ENCODE measurements at places on chromosomes 1 and 21.

GRCh38 chr1:203049576-203050180 is 23.4 kb downstream of the PPFIA4 start:
- DNase-seq: no peak

GRCh38 chr1:96987186-96987703 is 265.7 kb downstream of the PTBP2 start:
- no peak for DNase-seq

DNA sequence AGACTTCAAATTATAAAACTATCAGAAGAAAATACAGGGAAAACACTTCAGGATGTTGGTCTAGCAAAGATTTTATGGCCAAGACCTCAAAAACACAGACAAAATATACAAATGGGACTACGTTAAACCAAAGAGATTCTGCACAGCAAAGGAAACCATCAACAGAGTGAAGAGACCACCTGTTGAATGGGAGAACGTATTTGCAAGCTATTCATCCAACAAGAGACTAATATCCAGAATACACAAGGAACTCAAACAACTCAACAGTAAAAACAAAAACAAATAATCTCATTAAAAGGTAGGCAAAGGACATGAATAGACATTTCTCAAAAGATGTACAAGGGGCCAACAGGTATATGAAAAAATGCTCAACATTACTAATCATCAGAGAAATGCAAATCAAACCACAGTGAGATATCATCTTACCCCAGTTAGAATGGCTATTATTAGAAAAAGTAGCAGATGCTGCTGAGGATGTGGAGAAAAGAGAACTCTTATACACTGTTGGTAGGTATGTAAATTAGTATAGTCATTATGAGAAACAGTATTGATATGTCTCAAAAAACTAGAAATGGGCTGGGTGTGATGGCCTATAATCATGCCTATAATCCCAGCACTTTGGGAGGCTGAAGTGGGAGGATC is 112.6 kb downstream of the LRIG2 start:
- no peak for DNase-seq

- DNase-seq: no peak
Observed at GRCh38 chr1:101141376-101141775, 95.4 kb upstream of the S1PR1 start.

DNA sequence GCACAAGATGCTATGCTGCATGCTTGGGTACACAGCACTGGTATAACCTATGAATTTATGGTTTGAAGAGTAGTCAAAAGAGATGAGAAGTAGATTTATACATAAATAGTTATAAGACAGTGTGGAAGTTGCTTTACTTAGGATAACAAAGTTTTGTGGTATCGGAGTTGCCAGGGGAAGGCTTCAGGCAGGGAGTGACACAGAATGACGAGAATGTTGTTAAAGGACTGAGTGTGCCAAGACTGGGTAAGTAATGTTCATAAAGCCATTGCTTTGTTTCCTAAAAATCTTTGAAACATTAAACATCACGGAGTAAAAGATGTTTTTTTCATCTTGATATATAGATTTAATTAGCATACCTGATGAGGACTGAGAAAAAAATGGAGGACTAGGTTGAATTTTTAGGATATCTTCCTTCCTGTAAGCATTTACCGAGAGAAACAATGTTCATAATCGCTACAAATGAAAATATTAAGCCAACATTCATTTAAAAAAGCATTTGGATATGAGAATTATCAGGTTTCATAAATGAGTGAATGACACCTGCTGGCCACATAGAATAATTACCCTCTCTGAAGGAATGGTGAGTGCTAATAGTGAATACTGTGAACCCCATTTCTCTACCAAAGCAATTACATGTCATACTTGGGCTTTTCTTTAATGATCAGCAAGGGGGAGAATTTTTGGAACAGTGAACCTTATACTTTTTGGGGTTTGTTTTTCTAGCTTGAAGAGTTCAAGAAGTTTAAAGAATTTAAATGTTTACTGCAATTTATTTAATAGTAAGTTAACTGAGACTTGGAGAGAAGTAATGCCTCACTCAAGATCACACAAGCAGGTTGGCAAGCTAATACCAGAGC is 28.4 kb downstream of the EXTL2 start:
- no peak for DNase-seq

- DNase-seq: no peak
Observed at GRCh38 chr1:65279070-65279779, 30.1 kb upstream of the DNAJC6 start.

GRCh38 chr1:207851696-207852095 is 59.2 kb downstream of the CD34 start:
- no peak for DNase-seq

DNA sequence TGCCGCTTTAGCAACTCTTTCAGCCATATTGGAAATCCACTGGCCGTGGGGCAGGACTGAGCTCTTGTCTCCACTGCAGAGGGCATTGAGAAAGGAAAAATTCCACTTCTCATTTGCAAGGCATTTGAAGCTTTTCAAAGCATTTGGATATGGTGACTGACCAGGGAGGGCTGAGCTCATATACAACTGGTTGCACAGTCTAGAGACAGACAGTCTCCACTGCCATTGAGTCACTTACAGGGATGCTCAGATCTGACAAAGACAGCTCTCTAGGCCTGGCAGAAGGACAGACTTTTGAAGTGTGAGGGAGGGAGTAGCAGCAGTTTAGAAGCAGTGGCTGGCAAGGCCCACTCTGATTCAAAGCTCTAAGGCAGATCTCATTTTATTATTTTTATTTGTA is 24.2 kb downstream of the NCF2 start:
- DNase-seq: no peak

- no peak for DNase-seq
Observed at GRCh38 chr1:246121533-246121932, 385.5 kb downstream of the SMYD3 start.

DNA sequence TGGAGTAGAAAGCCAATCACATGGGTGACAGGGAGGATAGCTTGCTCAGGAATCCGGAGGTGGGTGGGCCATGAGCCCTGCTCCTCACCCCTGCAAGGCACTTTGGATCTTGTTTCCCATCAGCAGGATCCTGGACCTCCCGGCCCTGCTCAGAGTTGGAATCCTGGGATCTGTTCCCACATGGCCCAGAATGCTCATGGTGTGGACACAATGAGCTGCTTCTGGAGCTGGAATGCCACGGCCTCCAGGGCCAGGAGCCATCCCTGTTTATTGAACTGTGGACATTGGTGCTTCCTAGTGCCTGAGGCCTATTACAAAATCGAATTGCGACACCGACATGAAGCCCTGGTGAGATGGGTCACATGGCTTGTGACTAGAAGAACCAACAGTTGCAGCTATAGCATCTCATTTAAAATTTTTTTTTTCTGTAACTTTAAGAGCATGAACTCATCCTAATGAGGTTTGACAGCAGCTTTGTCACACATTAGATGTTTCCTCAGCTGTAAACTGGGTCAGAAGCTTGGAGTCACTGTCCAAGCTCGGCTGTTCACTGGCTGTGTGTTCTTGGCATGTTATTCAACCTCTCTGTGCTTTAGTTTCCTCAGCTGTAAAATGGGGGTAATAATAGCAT is 40.4 kb upstream of the GOLT1A start:
- no peak for DNase-seq

- DNase-seq: no peak
Observed at GRCh38 chr1:239899747-239900146, 191.9 kb upstream of the FMN2 start.

DNA sequence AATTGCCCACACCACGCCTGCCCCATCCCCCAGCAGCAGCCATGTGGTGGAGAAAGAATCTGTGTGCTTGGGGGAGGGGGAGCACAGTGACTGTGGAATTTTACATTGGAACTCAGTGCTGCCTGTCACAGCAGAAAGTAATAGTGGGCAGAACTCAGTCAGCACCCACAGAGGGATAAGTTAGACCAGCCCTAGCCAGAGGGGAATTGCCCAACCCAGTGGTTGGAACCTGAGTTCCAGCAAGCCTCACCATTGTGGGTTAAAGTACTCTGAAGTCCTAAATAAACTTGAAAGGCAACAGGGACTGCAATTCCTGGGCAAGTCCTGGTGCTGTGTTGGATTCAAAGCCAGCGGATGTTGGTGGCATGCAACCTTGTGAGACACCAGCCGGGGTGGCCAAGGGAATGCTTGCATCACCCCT is 88.8 kb downstream of the MRPL39 start:
- no peak for DNase-seq

DNA sequence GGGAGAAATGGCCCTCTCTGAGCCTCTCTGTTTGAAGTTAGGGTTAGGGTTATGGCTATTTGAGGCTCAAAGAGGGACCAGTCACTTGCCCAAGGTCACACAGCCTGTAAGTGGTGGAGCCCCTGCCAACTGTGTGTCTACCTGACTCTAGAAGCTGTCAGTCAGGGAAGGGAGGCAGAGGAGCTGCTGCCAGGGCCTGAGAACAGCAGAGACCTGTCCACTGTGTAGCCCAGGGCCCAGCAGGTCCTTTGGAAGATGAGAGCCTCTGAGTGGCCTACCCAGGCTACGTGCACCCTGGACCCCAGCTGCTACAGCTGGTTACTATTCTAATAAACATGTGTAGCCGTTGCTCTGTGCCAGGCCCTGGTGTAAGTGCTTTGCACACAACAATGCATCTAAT is 15.1 kb upstream of the EDN2 start:
- DNase-seq: no peak

DNA sequence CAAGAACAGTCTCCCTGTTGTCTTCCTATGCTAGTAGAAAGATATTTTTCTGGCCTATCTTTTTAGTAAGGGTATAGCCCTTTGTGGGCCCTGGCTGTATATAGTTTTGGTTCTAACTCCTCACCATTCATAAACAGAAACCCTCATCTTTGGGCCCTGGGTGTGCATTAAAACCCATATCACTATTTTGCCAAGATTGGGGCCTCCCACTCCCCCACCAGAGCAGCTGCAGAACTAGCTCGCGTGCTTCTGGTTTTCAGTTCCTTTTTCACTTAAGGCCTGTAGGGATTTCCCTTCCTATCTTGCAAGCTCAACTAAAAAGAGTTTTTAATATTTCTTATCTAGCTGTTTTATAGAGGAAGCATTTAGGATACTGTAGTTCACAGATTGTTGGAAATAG is 106.4 kb downstream of the RGL1 start:
- no peak for DNase-seq

- no peak for DNase-seq
Observed at GRCh38 chr1:216723274-216723780, at the start of gene ESRRG. Gene ESRRG, minus strand, starts transcription at chr1:216723429. Its CDS starts 130 bp downstream, at chr1:216723299.

DNA sequence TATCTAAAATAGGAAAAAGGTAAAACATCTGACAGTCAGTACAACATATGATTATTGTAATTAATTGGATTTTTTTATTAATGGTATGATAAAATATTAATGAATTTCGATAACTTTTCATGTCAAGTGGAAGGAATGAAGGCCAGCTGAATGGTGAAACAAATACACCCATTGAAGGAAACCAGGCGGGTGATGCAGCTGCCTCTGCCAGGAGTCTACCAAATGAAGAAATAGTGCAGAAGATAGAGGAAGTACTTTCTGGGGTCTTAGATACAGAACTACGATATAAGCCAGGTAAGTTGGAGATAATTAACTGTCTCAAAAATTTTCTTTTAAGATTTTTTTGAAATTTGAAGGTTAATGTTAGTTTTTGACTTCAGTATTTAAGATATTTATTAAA is 3.2 kb downstream of the SON start:
- no peak for DNase-seq

DNA sequence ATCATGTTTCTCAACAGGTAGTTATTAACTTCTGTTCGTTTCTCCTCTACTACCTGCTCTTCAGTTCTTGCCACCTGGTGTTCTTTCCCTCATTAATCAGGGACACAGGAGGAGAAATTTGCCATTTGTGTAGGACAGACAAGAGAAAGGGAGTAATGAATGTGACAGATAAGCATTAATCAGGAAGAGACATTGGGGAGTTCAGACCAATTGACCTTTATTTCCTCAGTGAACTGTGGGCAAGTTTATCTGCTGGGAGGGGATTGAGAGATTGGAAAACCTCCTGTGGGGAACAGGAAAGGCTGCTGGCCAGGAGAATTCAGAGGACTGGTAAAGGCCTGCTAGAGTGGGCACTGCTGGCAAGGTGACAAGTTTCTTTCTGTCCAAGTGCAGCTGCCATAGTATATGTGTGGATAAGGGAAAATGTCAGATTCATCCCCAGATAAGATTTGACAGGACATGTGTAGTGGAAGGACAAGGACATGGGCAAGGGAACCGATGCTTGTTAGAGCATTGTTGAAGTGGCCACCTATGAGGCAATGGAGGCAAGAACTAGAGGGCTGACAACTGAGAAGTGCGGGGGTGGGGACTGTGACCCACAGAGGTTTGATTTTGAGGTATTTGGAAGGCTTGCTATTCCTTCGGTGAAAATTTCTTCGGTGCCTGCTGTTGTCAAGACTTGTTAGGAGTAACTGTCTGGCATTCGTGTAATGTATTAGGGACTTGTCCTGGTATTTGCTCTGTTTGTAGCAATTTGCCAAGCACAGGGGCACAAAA is 12.6 kb downstream of the SZT2 start:
- DNase-seq: no peak

GRCh38 chr1:239819096-239819495 is 272.6 kb upstream of the FMN2 start:
- no peak for DNase-seq

DNA sequence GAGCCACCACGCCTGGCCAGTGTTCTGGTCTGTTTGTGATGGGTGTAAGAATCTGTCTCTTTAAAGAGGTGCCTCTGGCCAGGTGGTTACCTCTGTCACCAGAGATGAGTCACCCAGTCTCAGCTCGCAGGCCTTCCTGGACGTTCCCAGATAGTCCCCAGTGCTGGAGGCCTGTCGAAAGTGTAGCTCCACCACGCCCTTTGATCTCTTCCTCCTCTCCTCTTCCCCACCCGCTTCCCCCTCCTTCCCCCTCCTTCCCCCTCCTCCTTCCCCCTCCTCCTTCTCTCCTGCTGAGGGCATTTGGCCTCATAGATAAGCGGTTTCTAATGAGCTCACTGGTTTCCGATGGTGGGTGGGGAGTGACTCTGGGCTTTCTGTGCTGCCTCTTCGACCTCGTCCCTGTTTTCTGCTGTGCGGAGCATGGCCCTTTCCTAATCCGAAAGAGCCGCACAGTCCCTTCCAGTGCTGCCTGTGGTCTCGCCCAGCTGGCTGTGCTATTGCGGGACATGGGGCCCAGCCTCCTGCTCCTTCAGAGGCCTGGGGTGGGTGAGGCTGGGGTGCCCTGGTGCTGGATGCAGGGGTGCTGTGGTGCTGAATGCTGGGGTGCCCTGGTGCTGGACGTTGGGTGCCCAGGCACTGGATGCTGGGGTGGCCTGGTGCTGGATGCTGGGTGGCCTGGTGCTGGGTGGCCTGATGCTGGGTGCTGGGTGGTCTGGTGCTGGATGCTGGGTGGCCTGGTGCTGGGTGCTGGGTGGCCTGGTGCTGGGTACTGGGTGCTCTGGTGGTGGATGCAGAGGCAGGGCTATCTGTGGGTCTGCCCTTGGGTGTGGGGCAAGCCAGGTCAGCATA is 19.2 kb downstream of the AGPAT3 start:
- DNase-seq: no peak
